MG63 (cell line): ENCODE measurements at places on chromosomes 6 and 20. TPM values are rescaled to one million over a fixed set of nuclear protein-coding genes. Genes with fewer than 3 reads are reported as not detected.

GRCh38 chr6:19719691-19720128, 117.5 kb upstream of the ID4 start:
- DNase-seq = no peak

GRCh38 chr6:33710296-33711121, 991 bp downstream of the UQCC2 start:
- DNase-seq = no peak

- peak; percentile 49 for DNase-seq
Observed at GRCh38 chr6:42692137-42692911, 30.1 kb downstream of the PRPH2 start.

The VIP gene
- not detected in 2 replicates for total RNA-seq

The BTN1A1 gene
- not detected in 2 replicates for total RNA-seq

- DNase-seq = no peak
Observed at GRCh38 chr6:70669133-70669532, 1.4 kb downstream of the SMAP1 start.

DNA sequence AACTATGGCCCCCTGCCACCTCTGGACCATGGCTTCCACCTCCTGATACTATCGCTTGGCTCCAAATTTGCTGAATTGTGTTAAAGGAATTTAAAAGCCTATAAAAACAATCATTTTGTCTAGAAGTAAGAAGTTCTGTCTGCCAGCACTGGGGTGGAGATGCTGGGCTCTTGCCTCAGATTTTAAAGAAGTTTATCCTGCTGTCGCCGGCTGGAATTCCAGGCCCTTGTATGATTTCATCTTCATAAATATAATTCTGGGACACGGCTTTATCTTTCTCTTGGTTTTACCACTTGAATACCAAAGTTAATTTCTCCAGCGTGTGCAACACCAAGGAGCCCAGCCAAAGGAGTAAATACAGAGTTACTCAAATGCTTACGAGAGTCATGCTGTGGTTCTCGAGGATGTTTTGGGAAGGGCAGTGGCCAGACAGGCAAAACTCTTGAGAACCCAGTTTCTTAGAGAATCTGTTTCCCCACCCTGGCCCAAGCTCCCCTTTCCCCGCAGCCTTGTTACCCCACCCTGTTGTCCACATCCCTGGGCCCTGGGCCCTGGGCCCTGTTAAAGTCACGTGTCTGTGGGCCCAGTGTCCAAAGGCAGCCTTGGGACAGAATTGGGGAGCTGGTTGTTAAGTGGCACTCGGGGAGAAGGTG, 31.9 kb downstream of the C6orf89 start:
- DNase-seq = peak; percentile 87

GRCh38 chr20:20814685-20815084, 102.2 kb upstream of the RALGAPA2 start:
- DNase-seq = no peak

DNA sequence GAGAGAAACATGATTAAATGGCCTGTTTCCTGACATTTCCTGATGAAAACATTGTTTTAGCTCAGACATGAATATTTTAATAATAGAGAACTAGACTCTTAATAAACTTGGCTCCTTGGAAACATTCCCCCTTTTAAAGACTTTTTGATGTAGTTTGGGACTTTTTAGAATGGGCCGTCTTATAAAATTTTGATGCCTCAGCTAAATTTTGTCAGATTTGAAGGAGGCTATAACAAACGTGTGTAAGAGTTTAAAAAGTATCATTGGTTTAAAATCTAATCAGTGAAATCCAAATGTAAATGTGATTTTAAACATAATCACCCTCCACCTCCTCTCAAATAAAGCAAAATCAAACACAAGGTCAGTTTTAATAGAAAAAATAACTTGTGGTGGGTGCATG, 200.9 kb downstream of the CLIC5 start:
- DNase-seq = no peak

DNA sequence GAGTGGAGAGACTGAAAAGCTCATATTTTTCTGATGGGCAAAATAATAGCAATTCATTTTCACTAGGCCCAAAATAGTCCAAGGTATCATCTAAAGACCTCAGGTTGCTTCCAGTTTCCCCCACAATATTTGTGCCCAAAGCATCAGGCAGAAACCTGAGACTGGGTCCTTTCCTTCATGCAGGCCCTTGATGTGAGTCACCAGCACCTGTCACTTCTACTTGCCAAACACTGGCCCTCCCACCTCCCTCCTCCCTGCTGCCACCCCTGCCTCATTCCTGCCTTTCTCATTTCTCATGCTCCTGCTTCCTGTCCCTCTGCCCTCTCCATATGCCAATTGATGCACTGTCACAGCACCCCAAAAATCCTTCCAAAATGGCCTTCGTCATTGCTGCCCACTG, 230.4 kb upstream of the CST7 start:
- DNase-seq = no peak

GRCh38 chr6:40276141-40276540, 311.0 kb downstream of the LRFN2 start:
- DNase-seq = no peak

GRCh38 chr6:16953446-16953845, 148.4 kb upstream of the STMND1 start:
- DNase-seq = no peak

The BPIFA1 gene
- not detected in 2 replicates for total RNA-seq

The LBP gene
- not detected in 2 replicates for total RNA-seq

DNA sequence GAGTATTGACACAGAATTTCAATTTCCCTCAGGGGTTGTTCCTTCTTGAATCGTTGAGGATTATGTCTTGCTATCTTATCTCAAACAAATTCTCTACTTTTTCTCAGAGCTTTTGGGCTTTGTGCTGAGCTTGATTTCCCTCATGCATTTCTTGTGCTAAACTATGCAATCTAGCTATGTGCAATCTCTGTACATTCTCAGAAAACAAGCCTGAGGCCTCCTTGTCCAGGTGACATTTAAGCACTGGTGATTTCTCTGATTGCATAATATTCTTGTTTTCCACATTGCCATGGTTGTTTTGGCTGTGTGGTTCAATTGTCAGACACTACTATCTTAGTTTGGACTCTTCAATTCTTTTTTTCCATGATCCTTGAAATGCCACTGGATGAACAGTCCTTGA, 81.2 kb upstream of the MAN1A1 start:
- no peak for DNase-seq

DNA sequence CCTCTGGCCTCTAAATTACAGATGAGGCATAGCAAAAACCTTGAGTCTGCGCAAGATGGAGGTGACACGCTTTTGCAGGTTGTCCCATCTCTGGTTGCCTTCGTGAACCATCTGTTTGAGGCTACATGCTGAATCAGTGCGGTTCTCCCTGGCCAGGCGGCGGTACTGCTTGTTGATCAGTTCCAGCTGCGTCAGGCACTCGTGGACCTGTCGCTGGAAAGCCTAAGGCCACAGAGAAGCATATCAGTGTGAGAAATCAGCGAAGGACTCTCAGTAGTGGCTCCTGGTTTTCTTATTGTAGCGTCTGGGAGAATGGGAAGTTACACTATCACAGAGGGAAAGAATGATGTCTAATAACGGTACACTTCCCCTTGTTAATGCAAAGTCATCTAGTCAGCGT, 344.4 kb downstream of the ESR1 start:
- DNase-seq = no peak

DNA sequence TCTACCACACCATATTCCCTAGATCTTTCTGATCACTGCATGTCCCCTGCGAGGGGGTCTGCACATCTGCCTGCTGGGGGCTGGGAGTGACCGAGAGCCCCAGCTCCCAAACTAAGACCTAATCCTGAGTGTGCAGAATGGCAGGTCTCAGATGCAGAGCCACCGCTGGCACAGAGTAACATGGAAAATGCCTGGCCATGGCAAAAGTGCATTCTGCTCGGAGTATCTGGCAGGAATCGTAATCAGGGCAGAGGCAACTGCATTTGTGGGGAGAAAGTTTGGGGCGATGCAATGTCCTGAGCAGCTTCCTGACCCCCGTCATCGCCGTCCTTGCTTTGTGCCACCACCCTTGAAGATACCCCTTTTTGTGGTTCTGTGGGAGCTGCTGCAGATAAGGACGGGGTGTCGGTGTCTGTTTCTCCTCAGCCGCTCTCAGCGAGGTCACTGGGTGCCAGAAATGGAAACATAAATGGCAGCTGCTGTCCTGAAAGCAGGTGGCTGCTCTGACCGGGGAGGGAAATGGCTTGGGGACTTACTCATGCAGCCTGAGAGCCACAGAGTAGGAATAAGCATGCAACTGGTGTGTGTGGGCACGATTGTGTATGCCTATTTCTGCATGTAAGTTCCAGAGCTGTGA, 157.9 kb downstream of the LY86 start:
- no peak for DNase-seq

- DNase-seq = peak; percentile 23
Observed at GRCh38 chr6:31771992-31772358, 5.2 kb downstream of the VWA7 start.

- no peak for DNase-seq
Observed at GRCh38 chr20:30598460-30599230, 658.8 kb upstream of the DEFB115 start.

DNA sequence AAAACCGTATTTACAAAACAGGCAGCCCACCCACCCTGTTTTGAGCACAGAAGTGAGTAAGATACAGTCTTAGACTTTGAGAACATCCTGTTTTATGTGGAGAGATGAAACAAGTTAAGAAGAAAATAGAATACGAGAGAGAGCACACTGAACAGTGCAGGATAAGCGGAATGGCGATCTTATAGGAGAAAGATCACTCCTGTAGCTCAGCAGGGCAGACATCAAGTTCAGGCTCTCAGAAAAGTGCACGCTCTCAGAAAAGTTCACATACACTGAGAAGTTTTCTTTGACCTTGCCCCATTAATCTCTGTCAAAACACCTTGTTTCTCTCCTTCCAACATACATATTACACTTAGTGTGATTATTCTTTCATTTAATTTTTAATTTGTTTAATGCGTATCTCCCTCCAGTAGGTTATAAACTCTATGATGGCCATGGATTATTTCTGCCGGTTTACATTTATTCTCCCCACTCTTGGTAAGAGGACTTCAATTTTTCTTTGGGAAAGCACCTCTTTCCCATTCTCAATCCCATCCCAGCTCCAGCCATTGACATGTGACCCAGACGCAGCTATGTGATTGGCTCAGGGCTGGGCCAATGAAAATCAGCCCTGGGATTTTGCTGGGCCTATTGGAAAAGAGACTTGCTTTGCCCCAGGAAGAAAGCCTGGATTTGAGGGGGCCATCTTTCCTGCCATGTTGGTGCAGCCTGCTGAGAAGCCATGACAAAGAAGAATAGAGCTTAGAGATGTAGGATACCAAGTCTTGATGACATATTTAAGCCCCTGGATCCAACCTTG, 16.2 kb downstream of the KCNB1 start:
- no peak for DNase-seq

The ATP6V1G2 gene
- 2.1 and 3.4 TPM in 2 replicates for total RNA-seq

DNA sequence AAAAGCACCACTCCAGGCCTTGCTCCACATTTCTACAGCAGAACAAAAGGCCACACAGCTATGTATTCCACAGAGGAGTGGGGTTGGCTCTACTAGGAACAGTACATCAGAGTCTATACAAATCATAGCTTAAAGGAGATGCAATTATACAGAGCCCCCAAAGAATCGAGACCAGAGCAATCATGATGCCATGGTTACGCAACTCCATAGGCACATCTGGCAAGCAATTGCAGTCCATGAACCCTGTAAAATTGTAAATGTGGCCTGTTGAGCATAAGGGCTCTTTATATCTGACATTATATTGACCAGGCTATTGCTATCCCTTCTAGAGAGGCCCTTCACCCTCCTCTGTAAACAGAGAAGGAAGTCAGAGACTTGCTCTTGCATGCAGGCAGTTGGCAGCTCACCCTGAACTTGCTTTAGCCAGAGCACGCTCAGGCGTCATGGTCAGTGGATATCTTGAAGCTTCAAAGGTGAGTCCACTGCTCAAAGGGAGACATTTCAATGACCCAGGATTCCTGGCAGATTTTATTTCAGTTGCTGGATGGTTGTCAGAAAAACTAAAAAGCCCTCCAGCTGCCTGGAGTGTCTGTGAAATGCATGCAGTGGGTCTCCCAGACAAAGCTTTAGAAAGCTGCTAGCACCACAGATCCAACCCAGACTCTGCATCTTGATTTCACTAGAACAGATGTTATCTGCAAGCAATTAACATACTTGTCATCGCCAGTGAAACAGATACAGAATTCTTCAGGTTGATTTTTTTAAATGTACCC, 357.2 kb downstream of the CENPW start:
- DNase-seq = no peak

The MEP1A gene
- total RNA-seq = not detected in 2 replicates
